Renal pelvis (tissue), 12 donors: ENCODE measurements at places on chromosomes 11 and 22.

- DNase-seq: no peak
These were observed 38.7 kb upstream of the CRTAM start for GRCh38 chr11:122799406-122800105.

DNA sequence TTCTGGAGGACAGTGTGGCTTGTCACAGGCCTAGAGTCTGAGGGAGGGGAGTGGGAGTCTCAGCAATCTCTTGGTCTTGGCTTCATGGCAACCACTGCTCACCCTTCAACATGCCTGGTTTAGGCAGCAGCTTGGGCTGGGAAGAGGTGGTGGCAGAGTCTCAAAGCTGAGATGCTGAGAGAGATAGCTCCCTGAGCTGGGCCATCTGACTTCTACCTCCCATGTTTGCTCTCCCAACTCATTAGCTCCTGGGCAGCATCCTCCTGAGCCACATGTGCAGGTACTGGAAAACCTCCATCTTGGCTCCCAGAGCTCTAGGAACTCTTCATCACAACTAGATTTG is 13.0 kb downstream of the PIK3IP1 start:
- no peak for DNase-seq

DNA sequence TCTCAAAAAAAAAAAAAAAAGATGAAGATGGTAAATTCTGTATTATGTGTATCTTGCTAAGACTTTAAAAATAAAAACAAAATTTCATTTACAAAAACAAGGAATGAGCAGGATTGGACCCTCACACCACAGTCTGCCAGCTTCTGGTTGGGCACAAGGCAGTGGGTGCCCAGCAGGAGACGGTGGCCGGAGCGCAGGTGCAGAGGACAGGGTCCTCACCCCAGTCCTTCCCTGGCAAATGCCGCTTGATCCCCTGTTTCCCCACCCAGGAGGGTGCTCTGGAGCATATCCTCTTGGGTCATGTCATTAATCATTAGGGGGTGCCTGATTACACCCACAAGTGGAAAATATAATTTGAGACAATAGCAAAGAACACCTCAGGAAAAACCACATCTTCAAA is 31.2 kb downstream of the SHANK2 start:
- no peak for DNase-seq

GRCh38 chr11:116282481-116282880 is 490.3 kb downstream of the BUD13 start:
- no peak for DNase-seq

- DNase-seq: no peak
These were observed 18.8 kb downstream of the PANX1 start for GRCh38 chr11:94147433-94147845.

DNA sequence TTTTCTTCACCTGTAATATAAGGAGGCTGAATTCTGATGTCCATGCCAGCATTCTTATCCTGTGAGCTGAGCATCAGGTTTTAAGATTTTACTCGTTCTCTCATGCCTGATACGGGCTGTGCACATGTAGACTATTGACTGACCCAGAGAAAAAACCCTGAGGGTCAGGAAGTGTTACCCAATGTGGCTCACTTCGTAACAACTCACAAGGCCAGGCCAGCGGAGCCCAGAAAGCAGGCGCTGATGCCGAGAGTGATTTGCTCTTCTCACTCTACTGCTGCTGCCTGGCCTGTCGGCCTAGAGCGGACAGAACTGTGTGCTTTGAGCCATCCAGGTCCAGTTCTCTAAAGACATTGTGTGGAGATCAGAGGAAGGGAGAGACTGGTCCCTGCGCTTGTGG is 10.8 kb downstream of the THYN1 start:
- DNase-seq: no peak

DNA sequence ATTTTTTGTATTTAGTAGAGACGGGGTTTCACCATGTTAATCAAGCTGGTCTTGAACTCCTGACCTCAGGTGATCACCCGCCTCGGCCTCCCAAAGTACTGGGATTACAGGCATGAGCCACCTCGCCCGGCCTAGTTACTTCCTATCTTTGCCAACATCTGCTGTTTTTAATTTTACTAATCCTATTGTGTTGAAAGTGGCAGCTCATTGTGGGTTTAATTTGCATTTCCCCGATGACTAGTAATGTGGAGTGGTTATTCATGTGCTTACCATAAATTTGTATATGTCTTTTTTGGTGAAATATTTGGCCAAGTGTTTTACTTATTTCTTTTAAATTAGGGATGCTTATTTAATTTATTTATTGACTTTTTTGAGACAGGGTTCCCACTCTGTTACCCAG is 74.2 kb upstream of the SLC25A18 start:
- no peak for DNase-seq

DNA sequence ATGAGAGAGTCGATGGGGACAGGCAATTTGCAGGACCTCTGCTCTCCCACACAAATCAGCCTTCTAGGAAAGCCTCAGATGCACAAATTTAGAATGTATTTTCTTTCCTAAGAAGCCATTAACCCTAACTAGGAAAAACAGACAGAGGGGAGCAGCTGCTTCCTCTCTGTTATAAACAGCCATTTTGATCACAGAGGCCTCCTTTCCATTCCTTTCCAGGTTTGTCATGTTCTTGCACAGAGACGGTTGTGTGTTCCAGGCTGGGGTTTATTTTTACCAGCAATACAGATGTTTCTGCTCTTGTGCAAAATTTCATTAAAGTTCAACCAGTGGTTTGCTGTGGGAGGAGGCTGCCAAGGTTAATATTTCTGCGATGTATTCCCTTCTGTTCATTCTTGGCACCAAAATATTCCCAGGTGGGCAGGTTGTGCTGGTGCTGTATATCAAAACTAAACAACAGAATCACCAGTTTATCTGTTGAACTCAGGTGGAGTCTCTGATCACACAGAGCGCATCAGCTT is 90.2 kb downstream of the NAV2 start:
- DNase-seq: no peak

GRCh38 chr11:14506532-14506931 is 6.9 kb upstream of the COPB1 start:
- no peak for DNase-seq

- no peak for DNase-seq
These were observed 55.9 kb upstream of the CD44 start for GRCh38 chr11:35083181-35083430.

DNA sequence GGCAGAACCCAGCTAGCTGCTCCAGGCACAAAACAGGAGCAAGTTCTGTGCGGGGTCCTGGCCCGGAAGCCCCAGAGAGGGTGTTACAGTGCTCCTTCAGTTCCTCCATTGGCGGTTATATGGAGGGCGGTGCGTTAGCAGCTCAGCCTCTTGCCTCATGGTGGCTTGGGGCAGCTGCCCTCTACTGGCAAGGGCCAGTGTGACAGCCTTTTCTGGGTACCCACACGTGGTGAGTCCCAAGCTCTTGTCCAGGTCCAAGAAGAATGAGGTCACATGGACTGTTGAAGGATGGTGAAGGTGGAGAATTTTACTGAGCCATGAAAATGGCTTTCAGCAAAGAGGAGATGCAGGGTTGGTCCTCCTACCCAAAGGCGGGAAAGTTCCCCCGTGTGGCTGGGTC is 100.5 kb downstream of the WT1 start:
- no peak for DNase-seq

DNA sequence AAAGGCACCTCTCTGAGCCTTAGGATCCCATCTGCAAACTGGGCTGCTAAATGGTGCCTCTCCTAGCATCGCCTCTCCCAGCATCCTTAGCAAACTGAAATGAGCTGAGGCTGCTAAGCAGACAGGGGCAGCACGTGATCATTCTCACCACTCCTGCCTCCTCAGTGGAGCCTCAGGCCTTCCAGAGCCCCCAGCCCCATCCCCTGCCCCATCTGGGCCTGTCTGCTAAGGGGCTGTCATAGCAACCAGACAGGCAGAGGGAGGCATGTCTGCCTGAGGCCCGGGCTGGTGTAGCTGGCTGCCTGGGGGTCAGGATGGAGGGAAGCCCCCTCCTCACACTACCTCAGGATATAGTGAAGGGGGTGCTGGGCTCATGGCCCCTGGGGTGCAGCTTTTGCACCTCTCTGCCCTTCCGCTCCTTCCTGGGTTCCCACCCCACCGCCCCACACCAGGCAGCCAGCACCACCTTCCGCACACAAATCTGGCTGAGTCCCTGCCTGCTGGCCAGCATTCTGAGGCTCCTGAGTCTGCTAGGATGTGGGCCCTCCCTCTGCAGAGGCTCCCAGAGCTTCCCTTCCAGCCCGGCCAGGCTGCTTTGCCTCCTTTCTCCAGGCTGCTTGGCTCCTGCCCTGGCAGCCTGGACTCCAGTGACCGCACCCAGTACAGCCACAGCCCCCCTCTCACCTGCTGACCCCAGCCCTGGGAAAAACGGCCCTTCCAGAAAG is 47.5 kb upstream of the TTLL12 start:
- no peak for DNase-seq

- no peak for DNase-seq
These were observed 59.6 kb downstream of the LRRC32 start for GRCh38 chr11:76610871-76611475.

- DNase-seq: no peak
These were observed 64.2 kb downstream of the CACNA1I start for GRCh38 chr22:39634530-39635405.

DNA sequence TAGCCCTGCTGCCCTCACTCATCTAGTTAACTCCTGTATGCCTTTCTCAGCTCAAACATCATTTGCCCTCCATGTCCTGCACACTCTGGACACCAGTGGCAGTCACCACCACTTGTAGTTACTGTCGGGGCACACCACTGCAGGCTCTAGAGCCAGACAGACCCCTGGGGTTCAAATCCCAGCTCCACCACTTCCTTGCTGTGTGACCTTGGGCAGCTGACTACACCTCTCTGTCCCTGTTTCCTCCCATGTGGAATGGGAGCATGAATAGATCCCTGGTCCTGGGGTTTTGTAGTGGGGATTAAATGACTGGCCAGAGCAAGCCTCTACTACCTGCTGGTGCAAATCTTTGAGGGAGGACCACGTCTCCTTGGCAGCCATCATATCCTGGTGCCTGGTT is 7.8 kb upstream of the IFT27 start:
- DNase-seq: no peak

- peak; percentile 21 for DNase-seq
These were observed 11.4 kb downstream of the OR10D3 start for GRCh38 chr11:124194293-124195188.

GRCh38 chr22:24875862-24876506 is 70.0 kb downstream of the SGSM1 start:
- peak; percentile 66 for DNase-seq

GRCh38 chr22:32469799-32470212 is 4.8 kb upstream of the FBXO7 start:
- no peak for DNase-seq

DNA sequence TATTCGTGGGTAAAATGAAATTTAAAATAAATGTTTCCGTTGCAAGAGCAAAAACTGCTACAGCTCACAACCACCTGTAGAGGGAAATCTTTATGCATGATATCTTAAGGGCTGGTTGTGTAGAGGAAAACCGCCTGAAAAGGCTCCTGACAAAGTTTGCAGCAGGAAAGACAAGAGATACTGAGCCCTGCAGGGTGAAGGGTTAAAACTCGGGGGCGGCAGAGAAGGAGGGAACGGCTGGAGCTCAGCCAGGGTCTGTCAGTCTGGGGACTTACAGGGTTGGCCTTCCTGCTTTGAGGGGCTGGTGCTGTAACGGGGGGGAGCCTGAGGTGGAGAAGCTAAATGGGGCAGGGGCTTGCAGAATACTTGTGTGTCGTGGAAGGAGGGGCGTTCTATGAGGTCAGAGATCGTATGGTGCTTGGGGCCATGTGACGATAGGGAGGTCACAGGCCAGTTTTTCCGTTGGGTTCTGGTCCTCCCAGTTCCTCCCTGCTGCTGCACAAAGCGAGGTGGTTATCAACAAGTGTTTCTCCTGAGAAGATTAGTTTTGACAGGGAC is 122.9 kb upstream of the HSD17B12 start:
- no peak for DNase-seq

DNA sequence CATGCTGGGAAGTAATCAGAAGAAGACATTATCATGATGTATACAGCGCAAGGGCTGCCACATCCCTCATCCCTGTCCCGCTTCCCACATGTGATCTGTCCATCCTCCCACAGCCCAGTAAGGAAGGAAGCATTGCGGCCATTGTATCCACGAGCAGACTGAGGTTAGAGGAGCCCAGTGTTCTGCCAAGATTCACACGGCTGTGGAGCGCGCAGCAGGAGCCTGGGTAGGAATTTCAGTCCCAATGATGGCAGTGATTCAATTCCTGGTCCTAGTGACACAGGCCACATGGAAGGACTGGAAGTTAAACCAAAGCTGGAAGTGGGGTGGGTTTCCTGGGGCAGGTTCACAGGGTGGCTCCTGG is 89.2 kb downstream of the RTL6 start:
- no peak for DNase-seq

GRCh38 chr11:45145379-45146071 is 914 bp upstream of the PRDM11 start:
- DNase-seq: peak; percentile 20

- peak; percentile 72 for DNase-seq
These were observed 30.5 kb upstream of the GCAT start for GRCh38 chr22:37777122-37777687.

DNA sequence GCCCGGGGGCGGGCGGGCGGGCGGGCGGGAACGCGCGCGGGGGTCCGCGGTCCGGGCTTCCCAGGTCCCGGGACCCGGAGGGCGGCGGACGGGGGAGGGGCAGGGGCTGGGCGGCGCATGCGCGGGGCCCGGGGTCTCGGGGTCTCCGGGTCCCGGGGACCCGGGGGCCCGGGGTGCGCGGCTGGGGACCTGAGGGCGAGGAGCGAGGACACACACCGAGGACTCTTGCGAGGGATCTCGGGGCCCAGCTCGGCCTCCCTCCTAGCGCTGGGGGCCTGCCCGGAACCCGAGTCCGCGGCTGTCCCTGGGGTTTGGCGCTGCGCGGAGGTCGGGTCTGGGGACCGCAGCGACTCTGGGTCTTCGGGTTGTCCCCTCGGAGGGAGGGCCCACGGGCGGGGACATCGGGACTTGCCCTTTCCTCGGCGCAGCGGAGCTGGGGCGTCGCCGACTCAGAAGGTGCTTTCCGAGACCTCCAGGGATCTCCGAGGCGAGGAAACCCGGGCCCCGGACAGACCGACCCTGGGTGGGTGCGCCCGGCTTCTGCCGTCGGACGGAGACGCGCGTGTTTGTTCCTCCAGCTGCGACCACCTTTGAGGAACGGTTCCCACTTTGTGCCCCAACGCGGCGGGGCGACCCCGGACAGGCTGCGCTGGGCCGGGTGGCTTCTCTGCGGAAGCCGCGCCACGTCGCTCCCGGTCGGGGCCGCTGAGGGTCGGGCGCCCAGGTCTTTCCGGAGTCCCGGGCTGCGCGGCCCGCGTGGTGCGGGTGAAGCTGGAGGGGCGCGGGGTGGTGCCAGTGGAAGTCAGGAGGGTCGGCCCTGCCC is 540 bp downstream of the PPARA start:
- DNase-seq: no peak

GRCh38 chr11:2781408-2782274 is 81.8 kb upstream of the KCNQ1OT1 start:
- no peak for DNase-seq

GRCh38 chr22:24161909-24162308 is 19.4 kb upstream of the SUSD2 start:
- DNase-seq: no peak
